ENCODE measurements at places on chromosomes 4 and X. TPM values are rescaled to one million over a fixed set of nuclear protein-coding genes. Genes with fewer than 3 reads are reported as not detected.

Gene LEF1
- 0.17 TPM for total RNA-seq

Gene GPRASP3
- 4.0 TPM for total RNA-seq

Gene AIMP1
- 45.2 TPM for total RNA-seq

Gene MND1
- 12.1 TPM for total RNA-seq

Gene GLRA2
- not detected for total RNA-seq

Gene ODAPH
- not detected for total RNA-seq

All from A549 treated with CORT108297 at 1 μM for 4 hours (cell line).